Naive thymus-derived CD8-positive, alpha-beta T cell (primary cell): ENCODE measurements at places on chromosomes 3 and 15.
A peak's percentile ranks its signal among the peaks of the same experiment; 100 is the strongest.

DNA sequence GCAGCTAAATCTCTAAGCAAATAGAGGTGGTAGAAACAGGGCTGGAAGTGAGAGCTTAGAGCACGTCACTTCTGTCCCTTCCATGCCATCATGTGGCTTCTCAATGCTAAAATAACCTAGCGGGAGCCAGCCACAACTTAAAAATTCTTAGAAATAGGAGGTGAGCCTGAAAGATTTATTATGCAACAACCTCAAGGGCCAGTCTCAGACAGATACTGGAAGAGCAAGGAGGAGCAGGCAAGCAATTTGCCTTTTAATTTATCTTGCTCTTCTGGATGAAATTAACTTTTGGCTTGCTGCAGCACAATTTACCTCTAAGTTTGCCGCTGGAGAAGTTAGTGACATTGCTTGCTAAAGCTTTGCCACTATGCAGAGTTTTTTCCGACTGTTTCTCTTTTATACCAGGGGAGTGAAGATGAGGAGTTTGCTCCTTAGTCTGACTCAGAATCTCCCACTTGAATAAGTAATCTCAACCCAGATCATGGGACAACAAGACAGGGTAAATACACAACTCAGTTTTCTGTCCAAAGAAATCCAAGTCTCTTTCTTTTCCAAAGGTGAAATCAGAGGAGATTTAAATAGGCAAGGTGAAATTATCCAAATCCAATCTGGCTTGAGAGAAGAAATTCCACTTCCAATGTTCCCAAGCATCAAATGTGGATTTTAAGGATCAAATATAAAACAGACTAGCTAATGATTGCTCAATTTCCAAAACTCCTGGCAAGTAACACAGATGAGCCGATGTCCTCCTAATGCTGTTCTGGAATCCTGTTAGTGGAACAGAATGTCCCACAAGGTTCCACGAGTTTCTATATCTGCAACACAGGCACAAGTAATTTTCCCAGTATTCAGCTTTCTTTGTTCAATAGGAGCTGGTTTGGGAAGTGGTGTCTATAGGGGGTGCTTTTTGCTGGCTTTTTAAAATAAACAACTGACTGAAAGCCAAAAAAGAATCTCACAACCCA is 329.4 kb upstream of the RORA start:
- H3K27me3 ChIP-seq = peaks cover 63% of the 10 kb centered on the region
- no peaks in the 10 kb centered on the region for H3K36me3 ChIP-seq
- no peaks in the 10 kb centered on the region for H3K4me1 ChIP-seq
- no peak for DNase-seq
- H3K4me3 ChIP-seq = no peak overlapping the region

GRCh38 chr3:59081071-59081470 is 31.2 kb upstream of the CFAP20DC start:
- H3K4me1 ChIP-seq = no peaks in the 10 kb centered on the region
- no peak overlapping the region for H3K27ac ChIP-seq
- no peak overlapping the region for H3K4me3 ChIP-seq
- H3K27me3 ChIP-seq = peaks cover 13% of the 10 kb centered on the region
- no peak for DNase-seq

DNA sequence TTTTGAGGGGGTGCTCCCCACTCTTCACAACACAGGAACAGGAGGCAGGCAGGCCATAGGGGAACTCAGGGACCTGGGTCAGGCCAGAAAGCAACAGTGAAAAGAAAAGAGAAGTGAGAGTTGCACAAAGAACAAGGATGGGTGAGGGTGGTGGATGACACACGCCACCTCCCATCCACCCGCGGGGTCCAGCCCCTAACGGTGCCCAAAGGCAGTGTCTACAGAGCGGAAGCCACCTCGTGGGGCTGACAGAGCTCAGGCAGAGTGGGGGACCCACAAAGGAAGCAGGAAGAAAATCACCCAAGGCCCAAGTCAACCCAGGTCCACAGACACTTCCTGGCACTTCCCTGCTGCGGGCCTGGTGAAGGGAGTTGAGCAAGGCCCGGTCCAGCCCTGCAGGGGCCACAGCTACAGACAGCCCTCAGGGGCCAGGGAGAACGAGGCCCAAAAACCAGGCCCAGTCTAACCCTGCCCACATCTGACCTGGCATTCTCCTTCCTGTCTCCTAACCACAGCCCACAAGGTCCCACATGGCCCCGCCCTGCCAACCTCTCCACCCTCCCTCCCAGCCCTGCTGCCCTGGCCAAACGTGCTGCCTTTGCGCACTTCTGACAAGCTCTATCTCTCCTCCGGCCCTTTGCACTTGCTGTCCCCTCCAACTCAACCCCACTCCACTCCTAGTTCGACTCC is 5.9 kb downstream of the NUP210 start:
- H3K4me3 ChIP-seq = peak overlapping the region; percentile 84
- H3K36me3 ChIP-seq = peaks cover under 1% of the 10 kb centered on the region

DNA sequence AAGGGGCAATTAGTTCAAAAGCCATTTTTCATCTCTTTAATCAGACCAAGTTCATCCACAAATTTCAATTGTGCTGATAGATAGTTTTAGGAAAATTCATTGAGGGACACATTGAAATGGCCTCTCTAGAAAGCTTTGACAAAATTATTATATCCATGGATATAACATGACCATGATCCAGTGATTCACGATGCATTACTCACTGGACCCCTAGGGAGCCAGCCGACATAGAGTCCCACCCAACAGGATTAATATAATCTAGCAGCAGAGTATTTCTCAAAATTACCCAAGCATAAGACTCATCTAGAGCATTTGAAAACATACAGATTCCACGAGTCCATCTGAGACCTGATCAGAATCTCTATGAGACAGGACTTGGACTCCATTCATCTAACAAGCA is 100.3 kb downstream of the FRMD5 start:
- DNase-seq = no peak
- no peaks in the 10 kb centered on the region for H3K36me3 ChIP-seq
- no peak overlapping the region for H3K27ac ChIP-seq
- no peaks in the 10 kb centered on the region for H3K4me1 ChIP-seq
- no peak overlapping the region for H3K4me3 ChIP-seq

DNA sequence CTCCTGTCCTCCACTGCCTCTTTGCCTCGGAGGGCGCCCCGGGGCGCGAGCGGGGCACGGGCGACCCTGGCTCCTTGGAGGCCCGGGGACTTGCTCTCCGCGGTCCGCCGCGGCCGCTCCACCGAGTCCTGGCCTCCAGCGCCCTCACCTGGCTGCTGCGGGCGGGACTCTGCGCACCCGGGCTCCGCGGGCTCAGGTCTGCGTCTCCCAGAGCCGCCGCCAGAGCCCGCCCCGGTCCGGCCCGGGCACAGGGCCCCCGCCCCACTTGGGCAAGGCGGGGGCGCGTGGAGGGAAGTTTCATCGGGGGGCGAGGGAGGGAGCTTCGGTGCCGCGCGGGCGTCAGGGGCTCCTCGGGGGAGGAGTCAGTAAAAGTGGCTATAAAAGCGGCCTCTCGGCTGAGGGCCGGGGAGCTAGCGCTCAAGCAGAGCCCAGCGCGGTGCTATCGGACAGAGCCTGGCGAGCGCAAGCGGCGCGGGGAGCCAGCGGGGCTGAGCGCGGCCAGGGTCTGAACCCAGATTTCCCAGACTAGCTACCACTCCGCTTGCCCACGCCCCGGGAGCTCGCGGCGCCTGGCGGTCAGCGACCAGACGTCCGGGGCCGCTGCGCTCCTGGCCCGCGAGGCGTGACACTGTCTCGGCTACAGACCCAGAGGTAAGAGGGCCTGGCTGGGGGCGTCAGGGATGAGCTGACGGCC is at the start of gene CEMIP:
CEMIP (plus strand) TSS at position 407 of the 694 bp plus-strand sequence. CDS start 94,510 bp downstream, outside the sequence.
- H3K27ac ChIP-seq = no peak within 1 kb of the TSS
- H3K36me3 ChIP-seq = no peaks in the 10 kb centered on the region
- peak; percentile 22 for DNase-seq
- H3K4me1 ChIP-seq = peaks cover 20% of the 10 kb centered on the region

DNA sequence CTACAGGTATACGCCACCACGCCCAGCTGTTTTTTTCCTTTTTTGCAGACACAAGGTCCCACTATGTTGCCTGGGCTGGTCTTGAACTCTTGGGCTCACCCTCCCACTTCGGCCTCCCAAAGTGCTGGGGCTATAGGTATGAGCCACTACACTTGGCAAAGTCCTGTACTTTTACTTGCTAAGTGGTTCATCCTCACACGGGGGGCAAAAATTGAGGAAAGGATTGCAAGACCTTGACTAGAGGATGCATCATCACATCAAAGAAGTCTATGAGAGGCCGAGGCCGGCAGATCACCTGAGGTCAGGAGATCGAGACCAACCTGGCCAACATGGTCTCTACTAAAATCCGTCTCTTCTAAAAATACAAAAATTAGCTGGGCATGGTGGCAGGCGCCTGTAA is 116.5 kb upstream of the FAM174B start:
- H3K4me3 ChIP-seq = no peak overlapping the region
- H3K27ac ChIP-seq = no peak overlapping the region
- H3K36me3 ChIP-seq = no peaks in the 10 kb centered on the region
- H3K4me1 ChIP-seq = no peaks in the 10 kb centered on the region
- no peaks in the 10 kb centered on the region for H3K27me3 ChIP-seq

DNA sequence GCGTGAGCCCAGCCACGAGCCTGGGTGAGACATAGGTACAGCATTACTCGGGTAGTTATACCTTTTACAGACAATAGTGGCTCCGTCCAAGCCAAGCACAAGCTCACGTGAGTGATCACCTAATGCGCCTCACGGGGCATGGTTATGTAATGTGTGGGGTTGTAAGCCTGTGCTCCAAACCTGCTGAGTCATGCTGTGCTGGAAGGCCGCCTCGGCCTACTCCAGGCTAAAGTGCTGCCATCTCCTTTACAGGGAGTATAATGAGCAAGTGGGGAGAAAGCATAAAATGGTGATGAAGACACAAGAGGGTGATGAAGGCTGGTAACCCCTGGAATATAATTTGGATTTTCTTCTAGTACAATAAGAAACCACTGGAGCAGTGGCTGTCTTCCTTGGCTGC is 175.8 kb upstream of the STT3B start:
- no peak overlapping the region for H3K4me3 ChIP-seq
- no peak for DNase-seq
- H3K27me3 ChIP-seq = no peaks in the 10 kb centered on the region

- no peak overlapping the region for H3K27ac ChIP-seq
- H3K36me3 ChIP-seq = no peaks in the 10 kb centered on the region
- H3K27me3 ChIP-seq = peaks cover 11% of the 10 kb centered on the region
These were observed 200.0 kb upstream of the TOPAZ1 start for GRCh38 chr3:44041726-44042125.

GRCh38 chr3:42533161-42533897 is 30.9 kb downstream of the VIPR1 start:
- H3K4me1 ChIP-seq = peaks cover 84% of the 10 kb centered on the region
- H3K27ac ChIP-seq = peak overlapping the region; percentile 97
- no peaks in the 10 kb centered on the region for H3K27me3 ChIP-seq
- no peak for DNase-seq
- peaks cover 24% of the 10 kb centered on the region for H3K36me3 ChIP-seq

- no peaks in the 10 kb centered on the region for H3K4me1 ChIP-seq
- no peak overlapping the region for H3K27ac ChIP-seq
- H3K4me3 ChIP-seq = no peak overlapping the region
- no peak for DNase-seq
- no peaks in the 10 kb centered on the region for H3K36me3 ChIP-seq
These were observed 42.1 kb downstream of the NR2F2 start for GRCh38 chr15:96372554-96372953.

DNA sequence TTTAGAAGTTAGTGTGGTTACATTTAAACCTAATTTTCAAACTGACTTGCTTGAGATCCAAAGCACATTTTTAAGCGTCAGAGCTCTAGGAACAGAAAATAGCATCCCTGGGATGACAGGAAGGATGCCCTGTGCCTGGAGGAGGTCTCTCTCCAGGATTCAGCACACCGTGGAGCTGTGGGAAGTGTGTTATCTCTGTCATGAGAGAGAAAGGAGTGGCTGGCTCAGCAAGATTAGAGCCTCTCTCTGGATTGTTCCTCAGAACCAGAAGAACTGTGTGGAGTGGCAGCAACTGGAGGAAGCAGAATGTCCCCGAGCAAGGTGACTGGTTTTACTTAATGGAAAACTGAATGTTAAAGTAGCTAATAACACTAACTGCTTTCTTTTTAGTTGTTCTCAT is 233.6 kb upstream of the TGFBR2 start:
- H3K36me3 ChIP-seq = no peaks in the 10 kb centered on the region
- H3K27me3 ChIP-seq = no peaks in the 10 kb centered on the region
- DNase-seq = no peak
- H3K27ac ChIP-seq = peak overlapping the region; percentile 32
- H3K4me3 ChIP-seq = no peak overlapping the region

GRCh38 chr3:146558781-146559180 is 14.4 kb upstream of the PLSCR1 start:
- no peak overlapping the region for H3K27ac ChIP-seq
- no peak for DNase-seq
- H3K4me1 ChIP-seq = no peaks in the 10 kb centered on the region
- H3K4me3 ChIP-seq = no peak overlapping the region
- no peaks in the 10 kb centered on the region for H3K36me3 ChIP-seq

DNA sequence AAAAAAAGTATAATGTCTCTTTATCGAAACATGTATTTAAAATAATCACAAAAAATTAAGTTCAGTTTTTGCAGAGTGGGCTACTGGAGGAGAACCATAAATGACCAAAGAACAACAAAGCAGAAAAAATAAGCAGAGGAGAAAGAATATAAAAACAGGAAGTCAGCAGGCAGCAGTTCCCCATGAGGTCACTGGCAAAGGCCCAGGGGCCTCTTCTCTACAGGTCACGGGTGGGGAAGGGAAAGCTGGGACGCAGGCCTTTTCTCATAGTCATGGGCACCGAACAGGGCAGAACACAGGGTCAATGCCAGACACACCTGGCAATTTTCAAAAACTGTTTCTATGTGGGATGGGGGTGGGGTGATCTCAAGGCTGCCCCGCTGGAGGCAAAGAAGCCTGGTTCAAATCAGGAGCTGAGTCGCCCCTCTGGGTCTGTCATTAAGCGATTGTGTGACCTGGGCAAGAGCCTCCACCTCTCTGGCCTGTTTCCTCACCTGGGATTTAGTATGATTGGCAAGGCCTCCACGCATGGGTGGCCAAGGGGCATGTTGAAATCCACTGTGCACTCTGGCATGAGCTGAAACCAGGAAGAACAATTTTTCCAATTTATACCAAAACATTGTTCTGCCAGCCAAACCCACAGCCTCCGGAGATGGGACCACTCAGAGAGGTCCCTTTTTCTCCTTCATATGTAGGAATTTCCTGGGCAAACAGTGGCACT is 43.8 kb upstream of the UACA start:
- no peaks in the 10 kb centered on the region for H3K36me3 ChIP-seq
- H3K4me3 ChIP-seq = no peak overlapping the region
- peaks cover 7% of the 10 kb centered on the region for H3K27me3 ChIP-seq
- peak overlapping the region; percentile 32 for H3K27ac ChIP-seq
- DNase-seq = no peak

- H3K36me3 ChIP-seq = no peaks in the 10 kb centered on the region
- no peak overlapping the region for H3K4me3 ChIP-seq
- H3K27ac ChIP-seq = no peak overlapping the region
- DNase-seq = no peak
These were observed 46.4 kb upstream of the HES1 start for GRCh38 chr3:194089357-194090177.

GRCh38 chr3:135125171-135125801 is 330.2 kb downstream of the EPHB1 start:
- H3K36me3 ChIP-seq = no peaks in the 10 kb centered on the region
- no peak for DNase-seq
- H3K4me3 ChIP-seq = no peak overlapping the region
- H3K27me3 ChIP-seq = peaks cover 8% of the 10 kb centered on the region
- H3K4me1 ChIP-seq = no peaks in the 10 kb centered on the region
- H3K27ac ChIP-seq = no peak overlapping the region

- no peak for DNase-seq
- H3K4me1 ChIP-seq = peaks cover 70% of the 10 kb centered on the region
- H3K4me3 ChIP-seq = peak overlapping the region; percentile 97
- H3K27me3 ChIP-seq = no peaks in the 10 kb centered on the region
These were observed 767 bp downstream of the WDR48 start for GRCh38 chr3:39052583-39052982.
